ENCODE measurements at places on chromosomes 11 and 22.
A peak's percentile ranks its signal among the peaks of the same experiment; 100 is the strongest.

- peak; percentile 10 for DNase-seq
Measured at GRCh38 chr11:72430741-72431570, 3.4 kb downstream of the CLPB start.

GRCh38 chr11:2212411-2213251, 41.0 kb upstream of the TH start:
- no peak for DNase-seq

DNA sequence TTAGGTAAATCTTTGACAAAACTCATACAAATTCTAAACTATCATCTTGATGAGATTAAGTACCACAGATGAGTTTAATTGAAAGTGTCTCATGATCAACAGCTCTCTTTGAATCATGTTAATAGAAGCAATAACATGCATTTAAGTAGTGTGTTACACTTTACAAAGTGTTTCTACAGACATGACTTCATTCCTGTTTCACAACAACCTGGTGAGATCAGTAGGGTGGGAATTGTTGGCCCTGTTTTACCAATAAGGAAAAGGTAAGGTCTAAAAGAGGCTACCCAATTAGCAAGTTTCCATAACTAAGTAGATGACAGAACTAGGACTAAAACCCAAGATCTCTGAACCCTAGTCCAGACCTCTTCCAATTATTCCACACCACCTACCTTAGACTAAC, 12.7 kb upstream of the PRSS23 start:
- DNase-seq: no peak

DNA sequence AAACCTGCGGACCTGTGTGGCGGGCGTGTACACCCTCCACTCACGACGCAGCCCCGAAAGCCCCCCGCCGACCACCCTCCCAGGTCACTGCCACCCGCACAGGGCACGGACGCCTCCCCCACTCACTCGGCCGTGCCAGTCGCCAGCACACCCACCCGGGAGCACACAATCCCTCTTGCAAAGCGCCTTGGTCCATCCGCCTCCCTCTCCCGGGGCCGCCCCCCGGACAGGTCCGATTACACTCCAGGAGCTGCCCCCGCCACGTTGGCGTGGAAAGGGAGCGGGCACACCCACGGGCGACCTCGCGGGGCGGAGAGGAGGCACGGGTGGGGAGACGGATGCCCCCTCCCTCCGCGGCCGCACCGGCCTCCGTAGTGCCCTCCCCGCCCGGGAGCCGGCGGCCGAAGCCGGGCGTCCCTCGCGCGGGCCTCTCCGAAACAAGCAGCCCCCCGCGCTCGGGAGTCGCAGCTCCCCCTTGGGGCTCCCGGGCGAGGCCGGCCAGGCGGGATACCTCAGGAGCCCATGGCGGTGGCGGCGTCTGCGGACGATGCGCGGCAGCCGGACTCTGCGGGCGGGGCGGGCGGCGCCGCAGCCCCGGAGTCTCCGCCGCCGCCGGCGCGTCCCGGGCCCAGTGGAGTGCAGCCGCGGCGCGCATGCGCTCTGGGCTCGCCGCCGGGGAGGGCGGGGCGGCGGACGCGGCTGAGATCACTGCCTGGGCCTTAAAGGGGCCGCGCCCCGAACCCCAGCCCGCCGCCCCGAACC, at the start of gene TMEM184B:
TSS of gene TMEM184B (minus strand) at position 638 of the 762 bp plus-strand sequence. CDS start 25,049 bp downstream, outside the sequence.
- DNase-seq: peak; percentile 79

Data from stimulated activated CD4-positive, alpha-beta T cell treated with anti-CD3 and anti-CD28 coated beads, Interleukin-12 subunit alpha, Interleukin-12 subunit beta, amount 100 ng/mL, for 4 hours (primary cell).